T-helper 1 cell (primary cell): ENCODE measurements at places on chromosomes 1 and 21.

DNA sequence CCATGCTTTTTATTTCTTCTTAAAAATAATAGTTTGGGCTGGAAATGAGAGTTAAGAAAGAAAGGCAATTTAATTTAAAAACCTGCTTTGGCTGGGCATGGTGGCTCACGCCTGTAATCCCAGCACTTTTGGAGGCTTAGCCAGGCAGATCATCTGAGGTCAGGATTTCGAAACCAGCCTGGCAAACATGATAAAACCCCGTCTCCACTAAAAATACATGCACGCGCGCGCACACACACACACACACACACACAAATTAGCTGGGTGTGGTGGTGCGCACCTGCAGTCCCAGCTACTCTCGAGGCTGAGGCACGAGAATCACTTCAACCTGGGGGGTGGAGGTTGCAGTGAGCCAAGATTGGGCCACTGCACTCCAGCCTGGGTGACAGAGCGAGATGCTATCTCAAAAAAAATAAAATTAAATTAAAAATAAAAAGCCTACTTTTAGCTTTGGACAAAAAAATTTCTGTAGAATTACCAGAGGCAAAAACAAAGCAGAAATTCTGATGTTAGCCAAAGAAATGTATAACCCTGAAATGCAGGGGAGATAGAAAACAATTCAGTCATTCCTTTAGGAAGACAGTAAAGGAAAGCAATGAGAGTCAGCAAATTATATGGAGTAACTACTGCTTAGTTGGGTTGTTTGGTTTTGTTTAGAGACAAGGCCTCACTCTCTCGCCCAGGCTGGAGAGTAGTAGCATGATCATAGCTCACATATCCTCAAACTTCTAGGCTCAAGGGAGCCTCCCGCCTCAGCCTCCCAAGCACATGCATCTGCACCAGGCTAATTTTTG lies 15.7 kb upstream of the IPP start:
- DNase-seq = no peak

DNA sequence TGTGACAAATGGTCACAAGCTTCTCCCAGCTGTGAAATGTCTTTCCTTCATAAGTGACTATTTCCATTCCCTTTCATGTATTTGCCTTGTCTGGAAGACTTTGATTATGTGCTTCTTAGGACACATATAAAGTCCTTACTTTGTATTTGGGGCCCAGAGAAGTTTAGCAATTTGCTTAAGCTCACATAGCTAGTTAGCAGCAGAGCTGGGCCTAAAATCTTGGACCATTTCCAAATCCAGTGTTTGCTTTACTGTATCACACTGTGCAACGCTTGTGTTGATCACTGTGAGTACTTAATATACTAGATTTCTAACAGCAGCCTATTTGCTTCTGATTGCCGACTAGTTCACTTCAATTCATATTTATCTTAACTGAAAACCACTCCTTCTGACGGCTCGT lies 2.2 kb upstream of the KCNA3 start:
- no peak for DNase-seq

GRCh38 chr1:116372191-116372590 lies 853 bp upstream of the ATP1A1 start:
- no peak for DNase-seq

GRCh38 chr1:235821361-235821981 lies 45.2 kb downstream of the LYST start:
- no peak for DNase-seq

- no peak for DNase-seq
Measured at GRCh38 chr1:75438355-75438754, 172.6 kb downstream of the SLC44A5 start.
